GM12892 (cell line): ENCODE measurements at places on chromosomes 6 and 20.

DNA sequence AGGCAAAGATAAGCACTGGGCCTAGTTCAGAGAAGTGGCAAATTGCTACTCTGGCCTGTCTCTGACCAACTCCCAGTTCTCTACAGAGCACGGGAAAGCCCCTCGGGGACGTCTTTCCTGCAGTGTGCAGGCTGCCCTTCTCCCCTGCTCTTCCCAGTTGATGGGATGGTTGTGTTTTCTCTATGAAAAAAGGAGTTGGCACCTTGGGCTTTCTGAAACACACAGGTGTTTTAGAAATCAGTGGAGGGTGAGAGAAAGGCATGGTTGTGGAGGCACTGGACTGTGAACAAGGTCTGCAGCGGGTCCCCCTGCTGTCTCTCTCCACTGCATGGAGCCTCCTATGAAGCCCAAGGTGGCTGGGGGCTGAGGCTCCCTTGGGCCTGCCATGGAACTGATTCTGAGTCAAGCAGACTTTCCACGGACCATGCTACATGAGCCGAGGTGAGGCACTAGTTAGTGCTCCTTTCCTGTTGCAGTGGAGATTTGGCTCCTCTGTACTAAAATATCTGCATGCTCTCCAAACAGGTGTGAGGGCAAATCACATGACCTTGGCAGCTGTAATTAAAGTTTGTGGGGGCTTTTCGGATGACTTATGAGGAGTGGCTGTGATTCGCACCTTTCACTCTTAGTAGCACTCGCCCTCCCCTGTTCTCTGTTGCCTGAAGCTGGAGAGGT is 16.3 kb downstream of the GTSF1L start:
- DNase-seq: peak; percentile 50

DNA sequence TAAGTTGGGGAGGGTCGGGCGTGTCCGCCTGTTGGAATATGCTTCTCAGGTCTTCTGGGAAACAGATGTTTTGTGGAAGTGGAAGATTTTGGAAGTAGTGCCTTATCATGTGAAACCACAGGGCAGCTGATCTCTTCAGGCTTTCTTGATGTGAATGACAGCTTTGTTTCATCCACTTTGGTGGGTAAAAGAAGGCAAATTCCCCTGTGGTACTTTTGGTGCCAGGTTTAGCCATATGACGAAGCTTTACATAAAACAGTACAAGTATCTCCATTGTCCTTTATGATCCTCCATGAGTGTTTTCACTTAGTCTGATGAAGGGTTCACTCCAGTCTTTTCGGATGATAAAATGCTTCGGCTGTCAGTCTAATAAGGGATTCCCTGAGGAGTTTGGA is 4.6 kb downstream of the IRF4 start:
- DNase-seq: no peak

- no peak for DNase-seq
Observed at GRCh38 chr6:89927791-89928550, 33.7 kb downstream of the GJA10 start.

GRCh38 chr20:33549229-33549999 is 59.5 kb downstream of the CBFA2T2 start:
- no peak for DNase-seq

GRCh38 chr6:24788031-24788665 is 10.6 kb downstream of the ARMH2 start:
- DNase-seq: no peak

GRCh38 chr6:85756982-85757381 is 114.3 kb upstream of the SYNCRIP start:
- DNase-seq: no peak

DNA sequence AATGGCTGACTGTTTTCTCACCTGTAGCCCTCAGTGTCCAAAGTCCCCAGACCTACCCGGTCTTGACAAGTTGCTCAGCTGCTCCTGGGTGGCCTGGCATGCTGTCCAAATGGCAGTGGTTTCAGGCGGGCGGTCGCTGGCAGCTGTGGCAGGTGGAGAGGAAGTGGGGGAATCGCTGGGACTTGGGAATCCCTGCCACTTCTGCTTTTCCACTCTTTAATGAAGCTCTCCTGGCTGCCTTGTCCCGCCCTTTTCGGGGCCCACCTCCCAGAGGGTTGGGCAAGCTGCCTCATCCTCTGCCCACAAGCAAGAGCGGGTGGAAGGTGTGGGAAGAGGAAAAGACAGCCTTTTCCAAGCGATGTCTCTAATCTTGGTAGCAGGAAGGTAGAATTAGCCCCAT is at the start of gene OCSTAMP:
OCSTAMP (minus strand) TSS at position 194 of the 400 bp plus-strand sequence; CDS start at position 100, 94 bp downstream.
- no peak for DNase-seq

GRCh38 chr6:93550551-93551276 is 131.4 kb upstream of the EPHA7 start:
- DNase-seq: no peak

DNA sequence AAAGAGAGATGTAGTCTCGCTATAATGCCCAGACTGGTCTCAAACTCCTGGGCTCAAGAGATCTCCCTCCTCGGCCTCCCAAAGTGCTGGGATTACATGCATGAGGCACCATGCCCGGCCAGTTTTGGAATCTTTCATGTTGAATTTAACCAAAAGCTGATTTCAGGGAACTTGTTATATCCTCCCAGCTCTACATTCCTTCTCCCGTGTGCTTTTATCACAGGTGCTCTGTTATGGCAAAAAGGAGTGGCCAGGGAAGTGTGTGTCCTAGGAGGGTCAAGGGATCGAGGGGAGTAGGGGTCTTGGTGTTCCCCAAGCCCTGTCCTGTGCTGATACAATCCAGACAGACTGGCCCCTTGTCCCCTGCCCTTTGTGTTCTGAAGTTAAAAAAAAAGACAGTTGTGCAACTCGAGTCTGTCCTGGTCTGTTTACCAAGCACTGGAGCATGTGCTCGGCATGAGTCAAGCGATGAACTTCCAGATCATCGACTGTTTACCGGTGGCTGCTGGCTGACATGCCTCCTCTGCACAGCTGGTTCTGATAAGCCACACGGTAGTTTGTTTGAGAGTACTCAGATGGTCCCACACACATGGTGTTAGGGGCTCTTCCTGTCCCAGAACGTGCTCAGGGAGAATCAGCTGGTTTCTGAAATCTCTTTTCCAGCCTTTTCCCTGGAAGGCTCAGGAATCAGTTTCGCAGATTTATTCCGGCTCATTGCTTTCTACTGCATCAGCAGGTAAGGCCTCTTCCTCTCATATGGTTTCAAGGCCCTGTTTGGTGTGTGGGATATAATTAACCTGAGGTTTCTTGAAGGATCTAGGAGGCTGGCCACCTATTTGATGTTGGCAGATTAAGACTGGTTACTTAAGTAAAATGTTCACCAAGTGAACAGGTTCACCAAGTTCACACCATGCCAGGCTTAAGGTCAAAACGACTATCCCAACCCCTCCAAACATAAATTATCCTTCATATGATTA is 52.6 kb upstream of the NAA20 start:
- DNase-seq: no peak

DNA sequence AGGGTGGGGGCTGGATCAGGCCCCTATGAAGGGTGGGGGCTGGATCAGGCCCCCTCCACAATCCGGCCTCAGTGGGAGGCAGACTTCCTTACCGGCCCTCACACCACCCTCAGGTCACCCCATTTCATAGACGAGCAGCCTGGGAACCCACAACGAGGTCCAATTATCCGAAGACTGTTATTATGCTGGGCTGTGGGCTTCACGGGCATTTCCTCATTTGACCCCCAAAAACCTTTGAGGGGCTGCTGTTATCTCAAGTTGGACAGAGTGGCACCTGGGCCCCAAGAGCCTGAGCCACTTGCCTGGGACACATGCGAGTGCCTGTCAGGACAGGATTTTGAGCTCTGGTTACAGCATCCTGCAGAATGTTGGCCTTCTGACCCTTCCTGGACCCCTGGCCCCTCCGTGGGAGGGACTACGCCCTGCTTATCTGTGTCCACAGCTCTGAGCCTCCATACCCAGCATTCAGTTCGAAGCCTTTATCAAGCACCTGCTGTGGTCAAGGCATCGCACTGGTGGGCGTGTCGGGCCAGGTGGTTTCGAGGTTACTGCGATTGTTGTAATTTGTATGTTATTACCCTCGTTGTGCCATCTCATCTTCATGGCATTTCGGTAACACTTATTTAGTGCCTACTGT is 34.5 kb upstream of the PCMTD2 start:
- no peak for DNase-seq

- DNase-seq: no peak
Observed at GRCh38 chr6:46993846-46994245, 48.3 kb downstream of the ADGRF1 start.

DNA sequence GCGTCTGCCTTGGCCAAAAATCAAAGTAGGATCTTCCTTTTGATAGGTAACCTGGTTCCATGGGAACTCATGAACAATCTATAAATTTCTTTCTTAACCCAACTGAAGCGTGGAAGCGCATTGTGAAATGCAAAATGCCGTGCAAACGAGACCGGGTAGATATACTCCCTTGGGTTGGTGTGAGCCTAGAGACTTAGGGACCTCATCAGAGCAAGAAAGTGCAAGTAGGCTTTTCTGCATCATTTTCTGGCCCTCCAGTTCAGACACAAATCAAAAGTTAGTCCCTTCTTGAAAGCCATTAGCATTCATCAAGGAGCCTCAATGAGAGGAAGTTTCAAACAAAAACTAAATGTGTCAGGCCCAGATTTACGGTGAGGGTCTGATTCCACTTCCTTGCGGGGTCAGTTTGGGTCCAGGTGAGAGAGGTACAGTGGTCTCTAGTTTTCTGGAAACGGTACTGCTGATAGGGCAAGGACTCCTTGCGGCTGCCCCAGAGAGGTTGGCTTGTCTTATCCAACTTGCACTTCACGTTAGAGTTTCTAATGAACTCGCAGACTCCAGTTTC is 5.3 kb upstream of the ZNF184 start:
- DNase-seq: no peak

GRCh38 chr6:117417851-117418250 is 7.9 kb downstream of the ROS1 start:
- DNase-seq: no peak

GRCh38 chr20:44918761-44919160 is 8.9 kb downstream of the PABPC1L start:
- no peak for DNase-seq

DNA sequence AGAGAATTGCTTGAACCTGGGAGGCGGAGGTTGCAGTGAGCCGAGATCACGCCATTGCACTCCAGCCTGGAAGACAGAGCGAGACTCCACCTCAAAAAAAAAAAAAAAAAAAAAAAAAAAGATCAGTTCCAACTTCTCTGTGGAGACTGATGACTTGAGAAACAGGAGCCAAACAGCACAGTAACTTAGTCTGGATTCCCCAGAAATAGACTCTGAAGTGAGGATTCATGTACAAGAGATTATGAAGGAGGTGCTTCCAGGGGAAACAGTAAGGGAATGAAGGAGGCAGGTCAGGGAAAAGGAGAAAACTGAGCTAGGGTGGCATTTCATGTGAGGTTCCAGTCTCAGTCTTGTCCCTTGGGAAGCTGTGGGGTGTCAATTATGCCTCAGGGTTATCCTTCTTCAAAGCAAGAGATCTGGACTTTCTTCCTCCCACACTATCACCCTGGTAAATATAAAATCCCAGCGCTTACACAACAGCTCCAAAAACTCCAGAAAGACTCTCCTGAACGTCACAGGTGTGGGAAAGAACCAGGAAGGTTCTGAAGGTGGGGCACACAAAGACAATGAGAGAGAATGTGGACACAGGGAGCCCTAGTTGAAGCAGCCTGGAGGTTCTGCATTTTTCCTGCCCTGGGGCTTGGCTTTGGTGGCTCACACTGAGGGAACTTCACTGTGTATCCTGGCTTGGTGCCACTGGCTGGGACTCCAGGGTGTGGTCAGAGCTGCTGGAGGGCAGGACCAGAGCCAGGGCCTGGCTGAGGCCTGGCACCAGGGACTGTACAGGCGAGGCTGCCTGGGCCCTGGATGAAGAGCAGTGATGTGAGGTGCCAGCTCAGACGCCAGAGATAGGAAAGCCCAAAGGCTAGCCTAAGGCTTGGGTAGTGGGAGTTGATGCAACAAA is 46.8 kb downstream of the PCNA start:
- DNase-seq: no peak

DNA sequence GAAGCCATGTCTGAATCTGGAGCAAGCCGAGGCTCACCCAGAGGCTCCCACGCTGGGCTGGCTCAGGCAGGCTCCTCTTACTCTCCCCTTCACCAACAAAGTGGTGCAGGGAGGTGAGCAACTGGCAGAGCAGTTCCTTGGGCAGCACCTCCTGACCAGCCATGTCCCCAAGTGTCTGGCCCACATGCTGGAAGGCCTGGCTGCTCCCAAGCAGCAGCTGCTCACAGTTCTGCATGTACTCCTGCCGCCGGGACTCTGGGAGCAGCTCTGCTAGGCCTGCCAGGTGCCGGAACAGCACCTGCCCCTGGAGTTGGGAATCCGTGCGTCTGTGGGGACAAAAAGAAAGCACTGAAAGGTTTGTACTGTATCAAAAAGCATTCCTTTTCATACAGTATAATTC is 57.1 kb upstream of the LYRM2 start:
- DNase-seq: no peak

DNA sequence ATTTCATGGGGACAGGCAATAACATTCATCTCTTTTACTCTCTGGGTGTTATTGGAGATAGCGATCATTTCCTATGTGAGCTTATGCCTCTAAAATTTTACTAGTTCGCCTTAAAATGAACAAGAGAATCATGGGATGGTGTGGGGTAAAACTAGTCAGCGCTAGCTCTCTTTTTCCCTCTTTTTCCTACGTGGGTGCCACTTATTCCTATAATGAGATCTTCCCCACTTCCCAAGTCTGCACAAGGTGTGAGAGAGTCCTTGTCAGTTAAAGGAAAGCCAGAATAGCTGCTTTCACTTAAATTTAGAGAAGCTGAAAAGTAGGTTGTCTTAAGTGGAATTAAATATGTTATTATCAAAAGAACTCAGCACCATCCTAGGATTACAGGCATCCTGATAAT is 173.2 kb upstream of the BMP5 start:
- no peak for DNase-seq

DNA sequence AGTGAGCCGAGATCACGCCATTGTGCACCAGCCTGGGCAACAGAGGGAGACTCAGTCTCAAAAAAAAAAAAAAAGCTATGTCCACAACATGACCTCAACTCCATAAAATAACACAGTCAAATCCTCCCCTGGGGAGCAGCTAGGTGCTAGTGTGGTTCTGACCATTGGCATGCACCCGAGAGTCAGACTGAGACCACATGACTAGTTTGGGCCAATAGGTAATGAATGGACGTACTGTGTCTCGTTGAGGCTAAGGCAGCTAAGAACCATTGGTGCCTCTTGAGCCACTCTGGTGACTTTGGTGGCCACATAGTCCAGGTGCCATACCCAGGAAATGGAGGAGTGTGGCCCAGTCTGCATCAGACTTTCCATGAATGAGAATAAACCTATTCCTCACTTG is 40.3 kb downstream of the ATP9A start:
- no peak for DNase-seq

GRCh38 chr20:11043001-11043400 is 369.2 kb upstream of the JAG1 start:
- no peak for DNase-seq

DNA sequence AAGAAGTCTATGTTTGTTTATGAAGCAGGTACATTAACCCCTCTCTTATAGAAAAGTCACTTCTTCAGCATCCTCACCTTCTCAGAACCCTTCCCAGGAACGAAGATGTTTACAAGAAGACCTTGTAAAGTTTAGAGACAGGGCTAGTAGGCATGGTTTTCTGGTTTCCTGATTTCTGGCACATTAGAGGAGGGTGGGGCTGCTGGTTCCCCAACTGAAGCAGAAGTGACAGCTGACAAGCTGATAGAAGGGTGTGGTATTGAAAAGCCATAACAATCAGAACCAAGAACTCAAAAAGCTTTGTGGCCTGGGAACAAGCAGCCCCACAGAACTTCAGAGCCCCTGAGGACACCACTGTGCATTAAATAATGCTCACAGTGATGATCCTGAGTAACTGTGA is 91.2 kb downstream of the RTN4IP1 start:
- no peak for DNase-seq
